ENCODE measurements at places on chromosomes 13 and 19. TPM values are rescaled to one million over a fixed set of nuclear protein-coding genes. Genes with fewer than 3 reads are reported as not detected.

GRCh38 chr19:55855160-55855559 lies 18.8 kb downstream of the NLRP4 start:
- DNase-seq, result no peak

GRCh38 chr13:33639158-33639557 lies 178.8 kb upstream of the RFC3 start:
- no peak for DNase-seq

DNA sequence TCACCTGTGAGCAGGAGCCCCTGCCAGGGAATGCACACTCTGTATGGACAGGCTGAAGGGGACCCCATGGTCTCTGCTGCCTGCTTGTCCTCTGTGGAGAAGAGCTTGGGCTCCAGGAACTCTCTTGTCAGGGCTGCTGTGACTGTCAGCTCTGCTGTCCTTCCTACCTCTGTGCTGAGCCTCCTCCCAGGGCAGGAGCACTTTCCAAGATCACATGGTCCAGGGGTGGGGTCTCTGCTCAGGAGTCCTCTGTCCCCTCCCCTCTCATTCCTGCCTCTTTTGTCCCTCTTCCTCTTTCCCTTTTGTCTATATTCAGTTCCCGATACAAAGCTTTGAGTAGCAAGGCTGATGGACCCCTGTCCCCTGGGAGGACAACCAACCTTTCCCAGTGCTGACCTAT lies at the start of gene CEACAM7:
CEACAM7 (minus strand) TSS at position 173 of the 400 bp plus-strand sequence; CDS start at position 68, 105 bp downstream.
- no peak for DNase-seq

GRCh38 chr19:16016226-16017137 lies 59.8 kb upstream of the TPM4 start:
- DNase-seq, result no peak

- DNase-seq, result no peak
Measured at GRCh38 chr13:103469771-103470170, 403.6 kb upstream of the SLC10A2 start.

GRCh38 chr13:52085421-52085820 lies 43.5 kb downstream of the NEK5 start:
- DNase-seq, result no peak

The ITGBL1 gene
- not detected for total RNA-seq

Measured in naive thymus-derived CD4-positive, alpha-beta T cell (primary cell).